ENCODE measurements at places on chromosomes 3 and 15. TPM values are rescaled to one million over a fixed set of nuclear protein-coding genes. Genes with fewer than 3 reads are reported as not detected.

Gene DNAJA4
- 68.4 TPM for total RNA-seq

- no peak for DNase-seq
- peaks cover 23% of the 10 kb centered on the region for H3K27me3 ChIP-seq
- H3K36me3 ChIP-seq, result peaks cover 11% of the 10 kb centered on the region
- H3K27ac ChIP-seq, result no peak overlapping the region
- no peak overlapping the region for H3K4me3 ChIP-seq
- peaks cover 21% of the 10 kb centered on the region for H3K4me1 ChIP-seq
Measured at GRCh38 chr15:45630917-45631691, 3.7 kb upstream of the SQOR start.

DNA sequence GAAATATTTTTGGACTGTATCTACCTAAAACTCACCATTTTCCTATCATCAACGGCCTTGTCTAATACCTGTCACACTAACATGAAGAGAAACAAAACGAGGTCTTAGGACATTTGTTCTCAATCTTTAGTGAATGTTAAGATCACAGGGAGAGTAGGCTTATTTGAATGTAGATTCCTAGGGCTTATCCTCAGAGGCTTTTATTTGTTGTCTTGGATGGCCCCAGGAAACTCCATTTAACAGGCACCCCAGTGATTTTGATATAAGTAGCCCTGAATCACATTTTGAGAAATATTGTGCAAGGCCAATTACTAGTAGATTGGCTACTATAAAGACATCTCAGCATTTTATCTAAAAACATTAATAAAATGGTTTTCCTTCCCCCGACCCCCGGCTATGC is 367.4 kb downstream of the GAP43 start:
- no peaks in the 10 kb centered on the region for H3K27me3 ChIP-seq
- H3K36me3 ChIP-seq, result no peaks in the 10 kb centered on the region
- H3K4me1 ChIP-seq, result no peaks in the 10 kb centered on the region
- DNase-seq, result no peak
- H3K27ac ChIP-seq, result no peak overlapping the region
- H3K4me3 ChIP-seq, result no peak overlapping the region

Gene THPO
- not detected for total RNA-seq

DNA sequence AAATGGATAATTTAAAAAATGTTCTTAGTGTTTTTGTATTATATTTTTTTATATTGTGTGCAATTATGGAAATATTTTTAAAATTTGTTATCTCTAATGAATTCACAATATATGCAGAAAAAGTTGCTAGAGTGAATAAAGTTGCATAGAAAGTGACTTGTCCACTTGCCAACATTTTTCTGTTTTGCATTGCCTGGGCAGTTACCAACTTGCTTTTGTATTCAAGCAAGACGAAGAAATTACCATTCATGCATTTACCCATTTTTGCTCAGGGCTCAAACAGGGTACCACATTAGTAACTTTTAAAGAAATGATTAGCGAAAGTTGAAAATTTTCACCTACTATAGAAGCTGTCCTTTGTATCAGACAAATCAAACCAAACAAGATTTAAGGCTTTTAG is 152.9 kb upstream of the STRIT1 start:
- DNase-seq, result no peak
- no peaks in the 10 kb centered on the region for H3K27me3 ChIP-seq
- no peaks in the 10 kb centered on the region for H3K4me1 ChIP-seq

Data from activated T-helper 1 cell treated with anti-CD3 and anti-CD28 coated beads, Interleukin-12 subunit alpha, Interleukin-12 subunit beta, Interleukin-2, Interleukin-4 antibody, amounts not matched to agents 30 ng/mL and 10 ng/mL and 1 ng/mL, durations not matched to agents 14 hours and 24 hours and 36 hours (primary cell).